ENCODE measurements at places on chromosomes 3 and 15.

GRCh38 chr3:179088306-179088705 is 16.7 kb upstream of the ZMAT3 start:
- DNase-seq = no peak

- DNase-seq = no peak
Measured at GRCh38 chr3:72347819-72348319, 500.4 kb downstream of the SHQ1 start.

- DNase-seq = no peak
Measured at GRCh38 chr3:87856126-87856525, 202.7 kb downstream of the CGGBP1 start.

GRCh38 chr3:13009132-13009945 is 63.9 kb downstream of the IQSEC1 start:
- DNase-seq = no peak

DNA sequence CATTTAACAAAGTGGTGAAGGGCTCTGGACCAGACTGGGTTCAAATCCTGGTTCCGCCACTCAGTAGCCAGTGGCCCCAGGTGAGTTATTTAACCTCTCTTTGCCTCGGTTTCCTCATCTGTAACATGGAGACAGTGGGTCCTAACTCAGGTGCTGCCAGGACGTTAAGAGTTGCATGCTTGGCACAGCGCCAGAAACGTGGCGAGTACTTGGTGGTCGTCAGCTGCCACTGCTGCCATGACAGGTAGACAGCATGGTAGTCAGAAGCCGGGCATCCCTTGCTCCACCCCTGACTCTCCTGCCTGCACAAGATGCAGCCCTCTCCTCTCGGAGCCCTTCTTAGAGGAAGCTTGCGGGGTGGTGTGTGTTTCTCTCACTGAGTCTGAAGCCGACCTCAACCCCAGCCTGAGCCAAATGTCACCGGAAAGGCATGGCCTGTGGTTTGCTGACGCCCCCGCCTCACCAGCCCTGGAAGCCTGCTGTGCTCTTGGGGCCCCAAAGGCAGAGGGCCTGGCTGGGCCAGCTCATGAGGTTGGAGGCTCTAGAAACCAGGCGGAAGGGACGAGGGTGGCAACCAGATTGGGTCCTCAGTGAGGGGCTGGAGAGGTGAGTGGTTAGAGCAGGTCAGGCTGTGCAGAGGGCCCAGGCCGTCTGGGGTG is 160.8 kb upstream of the TLE3 start:
- no peak for DNase-seq

- no peak for DNase-seq
Measured at GRCh38 chr15:26661748-26662147, 111.1 kb downstream of the GABRB3 start.

GRCh38 chr3:33034601-33035000 is 62.3 kb downstream of the GLB1 start:
- DNase-seq = no peak

DNA sequence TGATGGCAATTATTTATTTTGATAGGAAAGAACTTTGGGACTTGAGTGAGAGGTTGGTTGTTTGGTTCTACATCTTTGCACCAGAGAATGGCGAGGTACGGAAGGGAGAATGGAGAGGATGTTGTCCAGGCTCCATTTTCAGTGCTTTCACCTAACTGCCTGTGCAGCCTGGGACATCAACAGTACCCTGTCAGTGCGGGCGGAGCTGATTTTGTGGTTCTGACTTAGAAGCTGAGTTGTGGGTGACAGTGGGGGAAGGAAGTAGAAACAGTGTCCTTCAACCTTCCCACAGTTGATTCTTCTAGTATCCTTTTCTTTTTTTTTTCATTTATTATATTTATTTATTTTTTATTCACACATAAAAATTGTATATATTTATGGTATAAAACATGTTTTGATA is 95.3 kb downstream of the TIGIT start:
- DNase-seq = no peak

DNA sequence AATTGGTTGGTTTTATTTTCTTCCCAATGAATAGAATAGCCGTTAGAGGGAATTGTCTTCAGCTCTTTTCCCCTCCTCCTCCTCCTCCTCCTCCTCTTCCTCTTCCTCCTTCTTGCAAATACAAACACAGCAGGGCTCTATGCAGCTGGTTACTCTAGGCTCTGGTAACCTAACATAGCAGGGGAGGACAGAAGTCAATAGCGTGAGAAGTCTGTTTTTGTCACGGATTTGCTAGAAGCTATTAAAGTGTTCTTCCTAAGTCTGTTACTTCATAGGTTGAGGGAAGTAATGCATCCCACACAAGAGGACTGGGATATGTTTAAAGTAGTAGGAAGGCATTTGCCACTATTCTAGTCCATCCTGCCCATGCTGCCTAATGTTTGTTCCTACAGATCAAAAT is 374.7 kb upstream of the TPRG1 start:
- DNase-seq = no peak

DNA sequence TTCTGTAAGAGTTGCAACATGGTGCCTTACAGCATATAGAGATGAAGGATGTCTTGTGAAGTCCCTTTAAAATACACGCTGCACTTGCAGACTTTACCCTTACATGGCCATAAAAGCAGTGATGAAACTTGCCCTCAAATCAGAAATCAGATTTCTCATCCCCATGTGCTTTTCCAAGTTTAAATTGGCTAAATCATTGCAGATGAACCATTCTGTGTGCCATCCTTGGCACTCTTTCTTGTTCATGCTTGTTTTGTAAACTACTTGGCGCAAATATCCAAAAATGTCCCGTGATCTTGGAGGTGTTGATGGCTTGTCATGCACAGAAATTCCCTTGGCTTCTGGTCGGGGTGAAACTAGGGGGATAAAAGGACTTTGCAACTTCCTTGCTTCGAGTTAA is 135.7 kb downstream of the LRIG1 start:
- DNase-seq = no peak

DNA sequence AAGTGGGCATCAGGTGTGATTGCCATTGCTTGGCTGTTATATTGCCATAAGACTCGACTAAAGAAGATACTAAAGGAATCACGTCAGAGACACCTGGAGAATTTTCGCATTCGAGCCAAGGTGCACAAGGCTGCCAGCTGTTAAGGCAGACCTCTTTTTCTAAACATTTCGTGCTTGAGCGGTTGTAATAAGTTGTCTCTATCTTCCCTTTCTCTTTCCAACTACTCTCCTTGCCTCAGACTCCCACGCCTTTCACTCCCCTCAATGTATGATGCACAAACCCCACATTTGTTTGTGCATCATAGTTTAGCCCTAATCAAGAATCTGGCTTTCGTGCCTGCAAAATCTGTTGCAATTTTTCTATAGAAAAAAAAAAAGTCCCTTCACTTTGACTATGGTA is 118.0 kb downstream of the IQCH start:
- no peak for DNase-seq

- peak; percentile 82 for DNase-seq
Measured at GRCh38 chr15:68666120-68666811, 87.5 kb downstream of the CORO2B start.

DNA sequence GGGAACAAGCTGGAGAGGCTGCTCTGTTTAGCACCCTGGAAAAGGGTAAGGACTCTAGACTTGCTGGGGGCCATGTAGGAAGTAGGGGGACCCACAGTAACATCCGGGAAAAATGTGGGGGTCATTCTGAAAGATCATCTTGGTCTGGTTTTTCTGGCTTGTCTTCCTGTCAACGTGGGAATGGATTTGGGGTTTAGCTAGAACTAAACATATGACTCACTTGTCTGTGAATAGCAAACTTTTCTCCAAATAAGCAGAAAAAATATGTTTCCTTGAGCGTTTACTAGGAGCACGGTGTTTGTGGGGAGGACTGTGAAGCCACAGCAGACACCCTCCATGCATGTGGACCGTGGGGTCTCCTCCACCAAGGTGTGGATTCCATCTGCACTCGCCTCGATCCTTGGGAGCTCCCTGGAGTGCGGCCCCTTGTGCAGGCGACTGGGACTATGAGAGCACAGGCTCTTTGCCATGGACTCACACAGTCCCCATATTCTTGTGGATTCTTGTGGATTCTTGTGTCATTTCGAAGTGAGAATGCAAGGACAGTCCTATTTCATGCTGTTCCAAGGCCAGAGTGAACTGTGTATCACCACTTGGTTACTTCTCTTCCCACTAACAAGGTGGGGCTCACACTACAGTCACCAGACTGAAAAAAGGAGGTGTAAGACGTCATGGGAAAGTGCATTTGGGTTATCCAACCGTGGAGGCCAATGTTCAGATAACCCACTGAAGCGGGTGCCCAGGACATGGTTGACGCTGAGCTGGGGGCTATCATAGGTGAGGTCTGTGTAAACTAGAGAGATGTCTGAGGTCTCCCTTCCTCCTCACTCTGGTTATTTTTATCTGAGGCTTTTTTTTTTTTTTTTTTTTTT is 25.5 kb downstream of the PGPEP1L start:
- no peak for DNase-seq

GRCh38 chr3:57128826-57129667 is 36.1 kb downstream of the IL17RD start:
- DNase-seq = no peak

- no peak for DNase-seq
Measured at GRCh38 chr15:41231422-41232226, 556 bp downstream of the CHP1 start.

GRCh38 chr3:187678726-187679268 is 8.6 kb upstream of the SST start:
- peak; percentile 6 for DNase-seq

DNA sequence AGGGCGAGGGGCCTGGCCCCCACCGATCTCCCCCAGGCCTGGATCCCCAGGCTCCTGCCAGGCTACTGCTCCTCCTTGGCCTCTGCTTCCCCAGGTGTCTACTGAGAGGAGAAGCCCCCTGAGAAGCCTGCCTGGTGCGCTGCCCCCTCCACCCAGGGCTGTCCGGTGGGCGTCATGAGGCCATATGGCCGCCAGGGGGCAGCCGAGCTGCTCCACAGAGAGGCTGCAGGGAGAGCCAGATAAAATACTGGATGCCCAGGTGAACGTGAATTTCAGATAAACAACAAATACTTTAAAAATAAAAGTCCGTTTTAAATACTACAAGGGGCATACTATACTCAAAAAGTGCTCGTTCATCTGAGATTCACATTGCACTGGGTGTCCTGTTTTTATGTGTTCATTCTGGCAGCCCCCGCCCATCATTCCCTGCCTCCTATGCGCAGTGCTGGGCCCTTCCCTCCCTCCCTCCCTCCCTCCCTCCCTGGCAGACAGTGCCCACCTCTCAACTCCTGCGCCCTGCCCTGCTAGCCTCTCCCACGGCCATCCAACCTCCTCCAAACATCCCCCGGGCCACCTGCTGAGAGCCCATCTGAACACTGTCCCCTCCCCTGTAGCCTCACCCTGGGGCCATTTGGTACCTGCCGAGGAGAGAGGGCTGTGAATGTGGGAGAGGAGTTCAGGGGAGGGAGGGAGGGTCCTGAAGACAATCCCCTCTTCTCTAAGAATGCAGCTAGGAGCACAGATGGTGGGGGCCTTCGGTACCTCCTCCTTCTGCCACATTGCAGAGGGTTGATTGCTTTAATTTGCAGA is 29.6 kb downstream of the PSTPIP1 start:
- DNase-seq = no peak

DNA sequence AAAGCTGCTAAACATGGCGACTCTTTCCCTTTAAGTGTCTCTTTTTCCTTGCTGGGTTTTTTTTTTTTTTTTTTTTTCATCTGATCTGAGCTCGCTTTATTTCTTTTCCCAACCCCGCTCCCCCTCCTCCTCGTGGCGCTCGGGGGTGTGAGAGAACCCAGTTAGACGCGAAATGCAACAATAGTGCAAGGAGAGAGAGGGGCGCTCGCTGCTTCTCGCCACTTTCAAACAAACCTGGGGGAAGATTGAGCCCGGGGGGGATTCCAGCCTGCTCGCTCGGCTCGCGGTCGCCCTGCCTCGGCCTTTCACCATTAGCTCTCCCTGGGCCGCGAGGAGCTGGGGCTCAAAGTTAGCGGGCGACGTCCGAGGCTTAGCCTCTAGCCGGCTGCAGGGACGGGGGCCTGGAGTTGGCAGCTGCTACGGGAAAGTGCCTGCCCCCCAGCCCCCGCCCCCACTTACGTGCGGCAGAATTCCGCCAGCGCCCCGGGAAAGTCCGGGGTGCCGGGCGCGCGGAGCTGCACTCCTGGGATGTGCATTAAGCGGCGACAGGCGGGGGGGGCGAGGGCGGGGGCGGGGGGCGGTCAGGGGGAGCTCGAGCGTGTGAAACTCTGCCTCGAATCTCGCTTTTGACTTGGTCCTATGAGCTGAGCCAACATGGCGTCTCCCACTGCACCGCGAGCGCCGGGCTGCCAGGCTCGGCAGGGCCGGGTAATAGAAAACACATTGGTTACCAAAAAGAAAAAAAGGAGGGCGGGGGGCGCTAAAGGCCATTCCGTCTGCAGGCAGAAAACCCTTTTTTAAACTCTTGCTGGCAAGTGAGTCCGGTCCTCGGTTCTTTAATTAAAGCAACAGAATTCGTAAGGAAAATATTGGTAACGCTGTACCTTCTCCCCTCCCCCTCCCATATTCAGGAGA is 10.4 kb downstream of the NR2F2 start:
- no peak for DNase-seq

DNA sequence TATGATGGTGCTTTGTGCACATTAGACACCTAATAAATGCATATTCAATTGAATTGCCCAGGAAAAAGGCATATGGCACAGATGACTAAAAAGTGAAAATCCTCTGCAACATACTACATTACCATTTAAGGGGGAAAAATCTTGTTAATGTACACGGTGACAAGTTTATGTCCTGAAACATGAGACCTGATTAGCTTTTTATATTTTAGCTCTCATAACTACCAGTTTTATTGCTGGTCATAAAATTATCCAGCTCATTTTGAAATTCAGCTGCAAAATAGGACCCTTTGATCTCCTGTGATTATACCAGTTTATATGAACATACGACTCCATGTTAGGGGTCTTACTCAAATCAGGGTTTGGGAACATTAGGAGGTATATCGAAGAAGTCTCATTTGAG is 684.6 kb upstream of the CCDC54 start:
- no peak for DNase-seq

- no peak for DNase-seq
Measured at GRCh38 chr3:48189321-48189720, 1.1 kb upstream of the CDC25A start.

DNA sequence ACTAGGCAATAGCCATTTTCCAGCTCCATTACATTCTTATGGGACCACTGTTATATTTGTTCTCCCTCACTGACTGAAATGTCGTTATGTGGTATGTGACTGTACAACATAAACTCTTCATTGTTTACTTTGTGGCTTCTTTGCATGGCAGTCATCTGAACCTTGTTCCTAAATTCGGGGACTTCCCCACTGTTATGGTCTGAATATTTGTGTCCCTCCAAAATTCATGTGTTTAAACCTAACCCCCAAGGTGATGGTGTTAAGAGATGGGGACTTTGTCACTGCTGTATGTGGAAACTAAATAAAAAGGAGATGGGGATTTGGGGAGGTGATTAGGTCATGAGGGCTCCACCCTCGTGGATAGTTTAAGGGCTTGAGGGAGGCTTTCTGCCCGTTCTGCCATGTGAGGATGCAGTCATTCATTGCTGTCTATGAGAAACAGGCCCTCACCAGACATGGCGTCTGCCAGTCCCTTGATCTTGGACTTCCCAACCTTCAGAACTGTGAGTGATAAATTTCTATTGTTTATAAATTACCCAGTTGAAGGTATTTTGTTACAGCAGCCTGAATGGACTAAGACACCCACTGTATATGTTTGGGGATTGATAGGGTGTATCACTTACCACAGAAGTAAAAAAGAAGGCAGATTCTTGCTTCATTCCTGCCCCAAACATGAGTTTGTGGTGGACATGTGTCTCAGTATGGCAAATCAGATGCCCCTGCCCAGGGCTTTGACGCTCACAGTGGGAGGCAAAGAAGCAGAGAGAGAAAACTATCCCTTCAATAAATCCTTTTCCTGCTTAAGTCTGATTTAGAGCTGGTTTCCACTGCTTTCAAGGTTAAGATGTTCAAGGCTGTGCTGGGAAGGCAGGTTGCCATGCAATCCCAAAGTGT is 138.0 kb upstream of the UBE2E1 start:
- no peak for DNase-seq
